ENCODE measurements at places on chromosomes 7 and 10. TPM values are rescaled to one million over a fixed set of nuclear protein-coding genes. Genes with fewer than 3 reads are reported as not detected.
A peak's percentile ranks its signal among the peaks of the same experiment; 100 is the strongest.

BEND7 gene
- total RNA-seq, result 0.64 TPM

FOXI2 gene
- not detected for total RNA-seq

MKI67 gene
- total RNA-seq, result 21.2 TPM

TFR2 gene
- total RNA-seq, result 0.43 TPM

EGR2 gene
- total RNA-seq, result 1.7 TPM

IL6 gene
- total RNA-seq, result 19.6 TPM

CHST15 gene
- 16.4 TPM for total RNA-seq

STEAP1 gene
- total RNA-seq, result 21.6 TPM

DNA sequence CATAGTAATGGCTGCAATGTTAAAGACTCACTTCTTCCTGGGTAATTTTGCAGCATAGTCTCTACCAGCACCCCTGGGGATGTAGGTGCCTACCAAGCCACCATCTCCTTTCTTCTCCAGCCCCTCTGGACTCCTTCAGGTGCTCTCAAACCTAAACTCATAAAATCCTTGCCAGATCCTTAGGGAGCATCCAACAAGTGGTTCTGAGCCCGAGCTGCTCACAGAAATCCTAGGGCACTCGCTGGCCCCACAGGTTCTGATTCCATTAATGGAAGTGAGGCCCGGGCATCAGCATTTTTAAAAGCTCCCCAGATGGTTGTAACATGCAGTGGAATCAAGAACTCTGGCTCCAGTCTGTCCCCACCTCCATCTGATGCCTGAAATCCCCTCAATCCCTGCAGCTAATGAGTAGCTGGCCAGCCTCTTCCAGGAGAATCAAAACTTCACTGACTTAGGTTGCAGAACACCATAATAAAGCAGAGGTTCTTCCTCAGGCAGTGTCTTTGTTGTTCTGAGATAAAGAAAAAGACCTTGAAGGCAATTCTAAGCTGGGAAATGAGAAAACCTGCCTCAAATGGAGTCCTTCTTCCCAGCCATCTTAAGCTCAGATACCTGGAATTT is 336.8 kb downstream of the KCNMA1 start:
- no peak for DNase-seq

DNA sequence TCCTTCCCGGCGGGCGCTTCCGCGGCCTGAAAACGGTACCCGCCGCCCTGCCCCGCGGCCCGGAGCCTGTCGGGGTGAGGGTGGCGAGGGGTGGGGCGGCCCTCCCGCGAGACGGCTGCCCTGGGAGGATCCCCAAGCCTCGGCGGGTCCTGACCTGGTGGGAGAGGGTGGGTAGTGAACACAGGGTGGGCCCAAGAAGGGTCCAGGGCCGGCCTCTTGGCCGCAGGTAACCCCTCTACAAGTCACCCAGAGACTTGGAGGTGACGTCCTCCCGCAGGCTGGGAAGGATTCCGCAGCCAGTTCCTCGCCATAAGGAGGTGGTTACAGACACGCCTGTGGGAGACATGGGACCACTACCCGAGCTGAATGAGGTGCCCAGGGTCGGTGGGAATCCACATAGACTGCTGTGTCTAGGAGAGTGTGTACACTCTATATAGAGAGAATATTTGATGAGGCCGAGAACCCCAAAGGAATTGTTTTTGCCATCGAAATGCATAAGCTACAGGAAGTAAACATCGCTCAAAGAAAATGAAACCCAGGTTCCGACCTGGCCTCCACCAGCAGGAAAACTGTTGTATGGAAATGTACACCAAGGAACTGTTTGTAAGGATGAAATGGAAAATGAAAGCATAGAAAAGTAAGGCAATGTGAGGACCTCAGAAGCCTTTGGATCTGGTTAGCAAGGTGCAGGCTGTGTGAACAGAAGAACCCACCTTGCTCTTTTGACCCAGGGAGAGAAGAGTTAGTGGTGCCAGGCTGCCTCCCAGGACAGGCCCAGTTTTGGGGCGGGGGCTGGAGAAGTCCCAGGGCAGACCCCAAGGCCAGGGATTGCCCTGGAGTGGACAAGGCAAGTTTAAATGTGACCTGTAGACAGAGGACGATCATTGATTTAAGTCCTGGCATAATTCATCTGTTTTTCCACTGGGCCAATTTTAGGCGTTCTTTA is 659 bp downstream of the OPTN start:
- DNase-seq, result peak; percentile 68

GRCh38 chr7:45365341-45365740 is 207.8 kb downstream of the RAMP3 start:
- DNase-seq, result no peak

GRCh38 chr7:46205478-46205877 is 284.4 kb upstream of the IGFBP3 start:
- no peak for DNase-seq

DNA sequence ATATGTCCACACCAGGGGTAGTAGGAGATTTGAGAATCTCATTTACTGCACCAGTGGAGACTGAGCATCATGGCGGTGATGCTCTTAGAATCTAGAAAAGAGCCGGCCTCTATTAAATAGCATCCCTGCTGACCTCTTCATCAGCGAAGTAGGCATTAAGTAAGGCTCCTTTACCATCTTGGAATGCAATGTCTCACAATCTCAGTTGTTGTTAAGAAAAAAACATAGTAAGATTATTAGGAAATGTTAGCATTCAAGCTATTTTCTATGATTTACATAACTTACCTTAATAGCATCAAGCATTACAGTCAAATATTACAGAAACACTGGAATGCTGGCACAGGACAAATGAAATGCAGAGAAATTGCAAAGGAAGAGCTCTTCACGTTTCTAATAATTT is 54.5 kb downstream of the ORC5 start:
- DNase-seq, result no peak

GRCh38 chr7:44103923-44104859 is at the start of gene AEBP1:
Gene AEBP1 (plus strand): TSS chr7:44104345. CDS start chr7:44104666, 321 bp downstream.
- DNase-seq, result peak; percentile 53

GRCh38 chr7:109009636-109010035 is 440.0 kb downstream of the DNAJB9 start:
- no peak for DNase-seq

- no peak for DNase-seq
These were observed 5.2 kb downstream of the PILRB start for GRCh38 chr7:100363098-100363497.

- DNase-seq, result peak; percentile 53
These were observed 53.3 kb downstream of the FHIP2A start for GRCh38 chr10:114874827-114875411.

DNA sequence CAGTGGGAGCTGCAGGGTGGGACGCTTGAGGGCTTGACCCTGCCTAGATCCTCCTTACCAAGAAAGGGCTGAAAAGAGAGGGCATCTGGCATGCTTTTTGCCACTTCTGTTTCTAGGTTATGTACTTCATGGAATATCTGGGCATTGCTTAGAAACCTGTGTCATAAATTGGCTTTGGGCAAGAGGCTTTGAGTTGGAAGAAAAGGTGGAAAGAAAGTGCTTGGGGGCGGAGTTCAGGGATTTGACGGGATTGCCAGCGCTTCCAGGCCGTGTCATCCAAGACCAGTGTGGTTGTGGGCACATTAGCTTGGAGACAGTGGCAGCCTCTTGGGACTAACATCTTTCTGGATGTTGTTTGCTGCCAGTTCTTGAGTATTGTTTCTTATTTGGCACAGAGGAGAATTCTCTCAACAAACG is 825 bp downstream of the ZNF862 start:
- DNase-seq, result no peak

- peak; percentile 20 for DNase-seq
These were observed 48.0 kb upstream of the AQP1 start for GRCh38 chr7:30863706-30864035.

DNA sequence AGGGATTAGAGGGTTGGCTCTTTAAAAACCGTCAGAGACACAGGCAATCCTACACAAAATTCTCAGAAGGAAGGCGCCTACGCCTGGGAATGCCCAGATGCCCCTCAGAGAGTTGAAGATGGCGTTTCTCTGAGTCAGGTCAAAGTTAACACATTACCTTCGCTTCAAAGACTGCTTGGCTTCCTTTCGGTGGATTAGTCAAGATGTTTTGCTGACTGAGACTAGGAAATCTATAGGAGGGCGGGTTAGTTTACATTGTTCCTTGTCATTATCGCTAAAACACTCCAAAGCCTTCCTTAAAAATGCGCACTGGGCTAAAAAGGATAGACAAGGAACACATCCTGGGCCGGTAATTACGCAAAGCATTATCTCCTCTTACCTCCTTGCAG is 995 bp upstream of the CFTR start:
- no peak for DNase-seq

DNA sequence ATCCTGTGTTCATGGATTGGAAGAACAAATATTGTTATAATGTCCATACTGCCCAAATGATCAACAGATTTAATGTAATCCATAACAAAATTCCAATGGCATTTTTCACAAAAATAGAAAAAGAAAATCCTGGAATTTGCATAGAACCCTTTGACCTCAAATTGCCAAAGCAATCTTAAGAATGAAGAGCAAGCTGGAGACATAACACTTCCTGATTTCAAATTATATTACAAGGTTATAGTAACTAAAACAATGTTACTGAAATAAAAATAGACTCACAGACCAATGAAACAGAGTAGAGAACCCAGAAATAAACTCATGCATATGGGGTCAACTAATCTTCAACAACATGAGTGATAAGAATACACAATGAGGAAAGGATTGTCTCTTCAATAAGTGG is 302.5 kb downstream of the PHTF2 start:
- DNase-seq, result no peak

DNA sequence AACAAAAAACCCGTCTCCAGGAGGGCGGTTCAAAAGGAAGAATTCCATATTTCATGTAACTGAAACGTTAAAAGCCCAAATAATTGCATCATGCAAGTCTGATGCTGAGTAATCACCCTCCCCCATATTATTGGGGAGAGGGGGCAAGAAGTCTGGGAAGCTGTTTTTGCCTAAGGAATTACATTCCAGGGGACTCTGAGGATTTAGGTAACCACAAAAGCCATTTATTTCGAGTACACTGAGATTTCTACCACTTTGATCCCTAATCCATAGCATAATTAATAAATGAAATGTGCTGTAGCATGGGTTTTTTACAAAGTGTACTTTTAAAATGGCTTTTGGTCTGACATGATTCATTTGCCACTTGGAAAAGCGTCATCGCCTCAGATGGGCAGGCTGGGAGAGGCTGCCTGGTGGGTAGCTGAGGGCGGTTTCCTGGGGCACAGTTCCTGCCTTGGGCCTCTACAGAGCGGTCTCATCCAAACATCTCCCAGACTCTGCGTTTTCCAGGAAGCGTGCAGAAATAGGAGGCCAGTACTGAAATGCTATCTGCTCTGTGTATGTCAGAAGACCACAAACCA is 106.5 kb downstream of the TCF7L2 start:
- peak; percentile 92 for DNase-seq

DNA sequence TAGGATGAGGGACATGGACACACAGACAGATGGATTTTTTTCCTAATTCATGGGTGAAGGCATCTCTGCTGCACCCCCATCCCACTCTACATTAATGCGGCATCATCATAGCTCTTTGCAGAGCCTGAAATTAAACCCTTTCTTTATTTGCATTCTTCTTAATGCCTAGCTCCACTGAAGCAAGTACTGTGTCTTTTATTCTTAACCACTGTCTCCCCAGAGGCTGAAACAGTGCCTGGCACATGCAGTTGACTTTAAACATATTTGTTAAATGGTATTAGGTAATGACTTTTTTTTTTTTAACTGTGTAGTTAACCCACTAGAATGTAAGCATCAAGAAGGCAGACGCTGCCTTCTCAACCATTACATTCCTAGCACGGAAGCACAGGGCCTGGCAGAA is 73.5 kb downstream of the SMURF1 start:
- no peak for DNase-seq

GRCh38 chr10:613271-614138 is 76.0 kb downstream of the DIP2C start:
- DNase-seq, result no peak

DNA sequence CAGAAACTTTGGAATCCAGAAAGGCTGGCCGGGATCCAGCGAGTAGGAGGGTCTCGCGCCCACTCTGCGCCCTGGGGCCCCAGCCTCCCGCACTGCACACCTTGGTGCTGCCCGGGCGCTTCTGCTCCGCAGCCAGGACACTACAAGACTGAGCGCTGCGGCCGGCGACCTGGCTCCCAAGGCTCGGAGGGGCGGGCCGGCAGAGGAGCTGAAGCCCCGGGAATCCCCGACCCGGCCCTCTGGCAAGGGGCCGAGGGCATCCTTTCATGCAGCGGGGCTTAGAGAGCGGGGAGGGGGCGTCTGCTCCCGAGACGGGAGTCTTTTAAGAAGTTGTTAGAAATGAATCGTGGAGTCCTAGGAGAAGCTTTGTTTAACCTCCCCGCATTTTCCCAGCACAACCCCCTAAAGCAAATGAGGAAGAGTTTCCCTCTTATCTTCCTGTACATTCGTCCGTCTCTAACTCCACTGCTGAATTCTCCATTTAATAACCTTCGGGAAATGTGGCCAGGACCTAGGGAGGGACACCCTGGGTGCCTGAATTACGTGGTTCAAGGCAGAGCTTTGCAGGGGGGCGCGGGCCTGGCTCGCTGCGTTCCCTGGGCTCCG is 1.1 kb downstream of the VWC2 start:
- DNase-seq, result no peak

- peak; percentile 96 for DNase-seq
These were observed 126.5 kb downstream of the CUBN start for GRCh38 chr10:17003151-17003550.

DNA sequence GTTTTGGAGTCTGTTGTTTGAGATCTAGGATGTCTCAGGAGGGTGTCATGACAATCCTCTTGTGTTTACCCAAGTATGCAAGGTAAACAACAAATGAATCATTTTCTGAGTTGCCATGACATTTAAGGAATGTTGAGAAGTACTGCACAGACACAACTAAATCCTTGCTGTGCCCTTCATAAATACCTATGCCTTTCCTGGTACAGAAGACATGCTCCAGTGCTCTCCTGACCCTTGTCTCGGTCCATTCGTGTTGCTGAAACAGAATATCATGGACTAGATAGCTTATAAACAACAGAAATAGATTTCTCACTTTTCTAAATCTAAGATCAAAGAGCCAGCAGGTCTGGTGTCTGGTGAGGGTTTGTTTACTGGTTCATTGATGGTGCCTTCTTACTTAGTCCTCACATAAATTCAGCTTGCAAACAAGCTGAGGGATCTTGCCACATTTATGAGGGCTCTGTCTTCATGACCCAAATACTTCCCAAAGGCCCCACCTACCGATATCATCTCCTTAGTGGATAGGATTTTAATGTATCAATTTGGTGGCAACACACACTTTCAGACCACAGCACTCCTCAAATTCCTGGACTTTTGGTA is 341.8 kb upstream of the SEMA3A start:
- DNase-seq, result peak; percentile 24

- no peak for DNase-seq
These were observed 506.6 kb downstream of the ZNF37A start for GRCh38 chr10:38600696-38601095.

DNA sequence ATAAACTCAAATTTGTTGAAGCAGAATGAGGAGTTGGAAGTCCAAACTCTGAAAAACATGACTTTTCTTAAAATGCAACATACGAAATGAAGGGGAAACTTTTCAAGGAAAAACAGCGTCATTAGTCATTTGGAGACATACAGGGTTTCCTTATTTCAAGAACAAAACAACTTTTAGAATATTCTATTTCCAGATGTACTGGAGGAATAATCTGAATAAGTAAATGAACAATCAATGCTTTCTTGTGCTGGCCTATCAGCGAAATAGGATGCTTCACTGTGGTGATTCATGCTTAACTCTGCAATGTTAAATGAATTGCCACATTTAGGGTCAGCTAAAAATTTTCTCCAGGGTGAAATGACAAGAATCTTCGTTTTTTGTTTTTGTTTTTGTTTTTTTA is 114.3 kb downstream of the SEMA3C start:
- DNase-seq, result no peak

Data from fibroblast of villous mesenchyme (primary cell).